ENCODE measurements at places on chromosomes 4 and X. TPM values are rescaled to one million over a fixed set of nuclear protein-coding genes. Genes with fewer than 3 reads are reported as not detected.

DNA sequence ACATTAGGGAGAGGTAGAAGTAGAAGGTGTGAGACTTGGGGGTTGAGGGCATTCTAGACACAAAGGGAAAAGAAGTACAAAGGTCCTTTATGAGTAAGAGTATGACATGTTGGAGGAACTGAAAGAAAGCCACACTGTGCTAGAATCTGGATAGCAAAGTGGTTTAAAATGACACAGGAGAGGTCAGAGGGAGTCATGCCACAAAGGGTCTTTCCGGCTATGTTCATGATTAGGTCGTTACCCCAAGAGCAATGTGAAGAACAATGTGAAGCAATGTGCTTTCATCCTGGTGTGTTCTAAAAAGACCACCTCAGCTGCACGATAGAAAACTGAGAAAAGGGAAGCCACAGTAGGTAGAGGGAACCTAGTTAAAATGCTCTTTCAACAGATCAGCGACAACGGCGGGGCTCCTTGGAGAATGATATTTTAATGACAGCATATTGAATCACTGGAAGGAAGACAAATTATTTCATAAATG is 29.2 kb downstream of the SMIM14 start:
- no peak for DNase-seq

DNA sequence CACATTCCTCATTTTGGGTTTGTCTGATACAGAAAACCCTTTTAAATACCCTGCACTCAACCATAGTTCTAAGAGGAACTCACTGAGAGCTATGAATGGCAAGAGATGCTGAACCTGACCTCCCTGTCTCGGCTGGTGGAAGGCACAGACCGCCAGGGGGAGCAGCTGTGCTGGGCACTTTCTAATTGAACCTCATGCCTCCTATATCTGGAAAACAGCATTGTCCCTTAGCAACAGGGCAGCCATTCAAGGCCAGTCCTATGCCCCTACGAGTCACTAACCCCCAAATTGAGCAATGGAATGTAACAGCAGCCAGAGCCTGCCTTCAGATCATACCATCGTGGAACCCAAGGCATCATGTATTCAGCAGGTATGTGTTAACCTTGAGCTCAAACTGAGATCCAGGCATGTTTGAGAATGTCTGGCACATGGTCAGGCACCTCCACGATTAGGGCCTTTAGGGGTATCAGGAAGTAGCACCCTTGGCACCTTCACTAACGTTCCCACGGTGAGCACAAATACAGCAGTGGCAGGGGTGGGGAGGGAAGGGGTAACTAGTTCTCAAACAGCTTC is 5.1 kb downstream of the USP27X start:
- DNase-seq = peak; percentile 52

GRCh38 chr4:101039367-101039766 is 308.0 kb downstream of the PPP3CA start:
- no peak for DNase-seq

DNA sequence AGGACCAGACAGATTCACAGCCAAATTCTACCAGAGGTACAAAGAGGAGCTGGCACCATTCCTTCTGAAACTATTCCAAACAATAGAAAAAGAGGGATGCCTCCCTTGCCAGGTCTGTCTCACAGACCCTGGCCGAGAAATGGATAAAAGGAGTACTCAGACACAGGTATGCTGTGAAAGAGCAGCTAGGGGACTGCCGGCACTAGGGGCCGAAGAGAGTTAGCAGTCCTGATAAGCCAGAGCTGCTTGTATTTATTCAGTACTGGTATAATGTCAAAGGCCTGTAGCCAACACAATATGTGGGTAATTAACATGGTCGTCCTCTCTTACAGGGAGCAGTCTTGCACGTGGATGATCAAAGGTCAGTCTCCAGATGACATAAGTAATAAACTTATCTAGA is 1042.1 kb upstream of the LCORL start:
- no peak for DNase-seq

GRCh38 chr4:137819964-137820383 is 287.7 kb upstream of the PCDH18 start:
- no peak for DNase-seq

DNA sequence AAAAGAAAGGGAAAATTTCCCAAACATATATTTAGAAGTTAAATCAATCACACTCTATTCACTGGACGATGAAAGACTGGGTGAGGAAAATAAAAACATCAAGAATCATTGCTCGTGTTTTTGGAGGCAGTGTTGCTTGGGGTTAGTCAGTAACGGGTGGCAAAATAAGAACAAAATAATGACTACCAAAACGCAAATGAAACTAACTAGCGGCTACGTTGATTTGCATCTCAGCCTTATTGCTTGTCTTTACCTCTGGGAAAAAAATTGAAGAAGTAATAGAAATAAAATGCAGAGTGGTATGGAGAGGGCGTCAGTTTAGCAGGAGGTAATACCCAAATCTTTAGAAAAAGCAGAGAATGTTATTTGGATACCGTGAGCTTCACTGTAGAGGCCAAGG is 86.4 kb upstream of the SORBS2 start:
- no peak for DNase-seq

- no peak for DNase-seq
These were observed 271.5 kb upstream of the FAM241A start for GRCh38 chr4:111873801-111874200.

- no peak for DNase-seq
These were observed 383.7 kb upstream of the MAGEB18 start for GRCh38 chrX:25754399-25754798.

DNA sequence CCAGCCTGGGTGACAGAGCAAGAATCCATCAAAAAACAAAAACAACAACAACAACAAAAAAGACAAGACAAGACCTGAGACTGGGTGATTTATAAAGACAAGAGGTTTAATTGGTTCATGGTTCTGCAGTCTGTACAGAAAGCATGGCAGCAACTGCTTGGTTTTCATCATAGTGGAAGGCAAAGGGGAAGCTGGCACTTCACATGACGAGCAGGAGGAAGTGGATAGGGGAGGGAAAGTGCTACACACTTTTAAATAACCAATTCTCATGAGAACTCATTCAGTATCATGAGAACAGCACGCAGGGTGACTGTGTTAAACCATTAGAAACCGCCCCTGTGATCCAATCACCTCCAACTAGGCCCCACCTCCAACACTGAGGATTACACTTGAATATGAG is 28.4 kb upstream of the SLC10A7 start:
- no peak for DNase-seq

DNA sequence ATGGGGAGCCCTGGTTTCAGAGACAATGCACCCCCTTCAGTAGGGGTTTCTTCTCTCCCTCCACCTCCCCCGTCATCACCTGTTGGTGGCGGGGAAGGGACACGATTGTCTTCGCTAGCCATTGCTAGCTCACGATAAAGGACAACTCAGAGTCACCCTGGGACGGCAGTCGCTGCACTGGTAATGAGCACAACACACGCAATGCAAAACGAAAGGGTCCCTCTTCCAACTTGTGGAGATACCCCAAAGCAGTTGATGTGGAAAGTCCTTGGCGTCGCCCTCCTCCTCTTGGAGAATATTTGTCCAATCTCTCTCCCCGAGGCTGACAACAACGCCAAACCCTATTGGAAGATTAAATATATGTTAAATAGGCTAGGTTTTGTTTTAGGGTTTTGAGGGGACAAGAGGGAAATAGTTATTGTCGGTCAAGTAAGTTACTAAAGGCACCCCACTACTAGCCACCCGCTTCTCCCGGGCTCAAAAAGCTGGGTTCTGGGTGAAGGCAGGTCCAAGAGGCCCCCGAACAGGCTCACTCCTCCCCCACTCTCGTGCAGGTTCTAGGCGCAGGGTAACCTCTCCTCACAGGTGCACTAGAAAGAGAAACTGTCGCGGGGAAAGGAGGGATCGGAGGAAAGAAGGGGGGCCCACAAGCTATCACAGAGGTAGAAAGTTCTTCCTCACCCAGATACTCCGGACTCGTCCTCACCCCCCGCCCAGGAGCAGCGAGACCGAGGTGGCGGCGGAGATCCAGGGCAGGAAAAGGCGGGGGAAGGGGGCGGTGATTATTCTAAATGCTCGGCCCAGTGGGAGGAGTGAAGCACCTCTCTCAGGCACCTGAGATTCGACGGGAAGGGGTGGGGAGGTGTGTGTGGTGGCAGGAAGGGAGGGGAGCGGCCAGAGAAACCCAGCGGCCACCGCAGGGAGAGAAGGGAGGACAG is at the start of gene LRBA:
TSS of gene LRBA (minus strand) at position 764 of the 938 bp plus-strand sequence. CDS start at position 122, 642 bp downstream.
- peak; percentile 85 for DNase-seq

- no peak for DNase-seq
These were observed 717.3 kb upstream of the ACTRT1 start for GRCh38 chrX:128769495-128769894.

GRCh38 chr4:176259330-176260090 is 9.5 kb downstream of the ASB5 start:
- DNase-seq = no peak

DNA sequence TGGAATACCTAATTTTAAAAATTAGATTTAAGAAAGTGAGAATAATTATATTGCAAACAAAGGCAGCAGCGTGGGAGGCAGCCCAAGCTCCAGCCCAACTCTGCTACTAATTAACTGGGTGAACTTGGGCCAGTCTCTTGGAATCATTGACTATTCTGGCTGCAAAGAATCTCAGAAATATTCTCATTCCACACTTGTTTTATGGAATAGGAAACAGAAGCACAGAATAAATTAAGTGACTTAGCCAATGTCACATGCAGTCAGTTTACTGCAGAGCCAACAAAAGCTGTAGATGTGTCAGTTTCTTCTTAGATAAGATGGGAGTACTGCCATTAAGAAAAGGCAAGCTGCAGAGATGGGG is 132.6 kb upstream of the FAM9B start:
- DNase-seq = no peak

GRCh38 chr4:99960648-99961047 is 10.6 kb upstream of the H2AZ1 start:
- DNase-seq = no peak

- DNase-seq = no peak
These were observed 204.8 kb downstream of the LDB2 start for GRCh38 chr4:16693641-16694040.

GRCh38 chr4:171919314-171919713 is 106.1 kb downstream of the GALNTL6 start:
- DNase-seq = no peak

- DNase-seq = no peak
These were observed 1002.0 kb upstream of the PCDH7 start for GRCh38 chr4:29718136-29718535.

DNA sequence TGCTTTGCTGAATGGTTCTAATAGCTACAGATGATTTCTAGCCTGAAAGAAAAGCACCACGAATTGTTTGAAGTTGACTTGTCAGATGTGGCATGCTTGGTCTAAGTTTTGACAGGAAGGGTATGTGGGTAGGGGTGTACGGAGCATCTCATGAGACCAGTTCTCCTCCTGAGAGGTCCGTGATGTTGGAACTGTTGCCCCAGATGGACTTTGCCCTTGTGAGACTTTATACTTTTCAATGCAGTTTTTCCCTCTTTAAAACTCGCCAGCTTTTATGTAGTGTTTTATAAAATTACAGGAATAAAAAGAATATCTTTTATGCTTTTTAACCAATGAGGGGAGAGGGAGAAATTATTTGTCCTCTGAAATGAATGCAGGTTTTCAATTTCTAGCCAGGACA is 16.6 kb upstream of the XG start:
- no peak for DNase-seq

GRCh38 chrX:110171442-110171841 is 146.4 kb downstream of the AMMECR1 start:
- no peak for DNase-seq

DNA sequence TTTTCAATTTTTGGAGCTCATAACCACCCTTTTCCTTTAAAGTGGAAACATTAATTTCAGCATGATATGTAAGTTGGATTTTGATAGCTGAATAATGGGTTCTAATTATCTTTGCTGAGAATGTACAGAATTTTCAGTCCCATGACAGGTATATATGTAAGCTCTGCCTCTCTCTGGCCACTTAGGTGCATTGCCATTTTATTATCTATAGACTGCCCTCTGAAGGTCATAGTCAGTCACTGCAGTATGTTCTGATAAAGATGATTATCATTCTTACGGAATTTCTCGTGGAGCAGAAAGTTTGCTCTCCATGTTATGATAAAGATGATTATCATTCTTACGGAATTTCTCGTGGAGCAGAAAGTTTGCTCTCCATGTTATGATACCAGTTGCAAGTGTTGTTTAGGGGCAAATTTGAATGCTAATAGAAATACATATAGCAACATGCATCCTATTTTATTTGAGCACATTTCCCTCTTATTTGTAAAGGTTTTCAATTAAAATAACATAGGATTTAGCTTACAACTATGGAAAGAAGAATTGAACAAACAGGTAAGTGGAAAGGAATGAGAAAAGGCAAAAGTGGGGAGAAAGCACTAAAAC is 10.4 kb downstream of the AFP start:
- no peak for DNase-seq

DNA sequence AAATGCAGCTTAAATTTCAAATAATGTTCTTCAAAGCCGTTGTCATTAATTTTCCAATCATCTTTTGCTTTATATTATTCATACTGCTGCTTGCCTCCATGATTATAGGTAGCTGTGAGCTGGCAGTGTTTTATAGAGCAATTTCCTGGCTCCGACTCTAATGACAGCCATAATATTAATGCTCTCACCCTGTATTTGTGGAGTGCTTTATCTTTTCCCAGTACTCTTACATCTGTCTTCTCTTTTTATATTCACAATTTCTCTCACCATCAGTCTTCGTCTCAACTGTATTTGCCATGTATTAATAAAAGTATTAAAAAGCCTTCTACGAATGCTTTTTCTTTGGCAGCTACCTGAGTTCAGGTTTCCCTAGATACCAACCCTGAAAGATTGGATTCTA is 21.0 kb downstream of the ATXN3L start:
- no peak for DNase-seq

GRCh38 chr4:56434599-56435139 is 746 bp downstream of the PPAT start:
- DNase-seq = peak; percentile 52

GRCh38 chr4:623914-624566 is 1.3 kb upstream of the PDE6B start:
- no peak for DNase-seq

DNA sequence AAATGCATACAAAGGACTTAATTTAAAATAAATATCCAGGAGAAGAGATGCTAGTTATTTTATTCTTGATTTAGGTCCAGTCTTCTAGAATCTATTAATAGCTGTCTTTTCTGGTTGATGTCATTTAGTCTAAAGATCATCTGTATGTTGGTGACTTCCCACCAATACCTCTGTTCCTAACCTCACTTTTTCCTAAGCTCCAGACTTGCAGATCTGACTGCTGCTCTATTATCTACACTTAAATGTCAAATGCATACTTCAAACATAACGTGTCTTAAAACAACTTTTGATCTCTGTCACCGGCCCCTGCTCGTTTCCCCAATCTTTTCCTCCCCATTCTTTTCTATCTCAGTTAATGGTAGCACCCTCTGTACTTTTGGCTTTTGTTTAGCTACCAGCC is 133.3 kb downstream of the STIM2 start:
- no peak for DNase-seq

- DNase-seq = no peak
These were observed at the start of gene TLR1 for GRCh38 chr4:38804654-38805295. TSS of gene TLR1 (minus strand) at chr4:38804791. CDS start at chr4:38798831, 5,960 bp downstream.

- no peak for DNase-seq
These were observed 10.2 kb upstream of the CASK start for GRCh38 chrX:41933546-41933945.

BEX2 gene
- total RNA-seq = 18.1 TPM

SOD3 gene
- not detected for total RNA-seq

ZBTB33 gene
- 13.9 TPM for total RNA-seq

ASB12 gene
- total RNA-seq = not detected

SPANXD gene
- total RNA-seq = not detected

TAPT1 gene
- total RNA-seq = 31.3 TPM

DMD gene
- 0.46 TPM for total RNA-seq

FMR1NB gene
- total RNA-seq = not detected

XKRX gene
- 0.60 TPM for total RNA-seq

SPIN2A gene
- total RNA-seq = 0.41 TPM

OTC gene
- not detected for total RNA-seq

CLGN gene
- 0.27 TPM for total RNA-seq

ASMT gene
- total RNA-seq = 0.54 TPM

CXorf49 gene
- total RNA-seq = not detected

ZNF711 gene
- 1.5 TPM for total RNA-seq
